B cell (primary cell): ENCODE measurements at places on chromosomes 1 and 21.

- no peaks in the 10 kb centered on the region for H3K27me3 ChIP-seq
- no peak overlapping the region for H3K27ac ChIP-seq
- DNase-seq: no peak
- no peaks in the 10 kb centered on the region for H3K4me1 ChIP-seq
- H3K4me3 ChIP-seq: no peak overlapping the region
These were observed 9.2 kb upstream of the HHIPL2 start for GRCh38 chr1:222557148-222557547.

DNA sequence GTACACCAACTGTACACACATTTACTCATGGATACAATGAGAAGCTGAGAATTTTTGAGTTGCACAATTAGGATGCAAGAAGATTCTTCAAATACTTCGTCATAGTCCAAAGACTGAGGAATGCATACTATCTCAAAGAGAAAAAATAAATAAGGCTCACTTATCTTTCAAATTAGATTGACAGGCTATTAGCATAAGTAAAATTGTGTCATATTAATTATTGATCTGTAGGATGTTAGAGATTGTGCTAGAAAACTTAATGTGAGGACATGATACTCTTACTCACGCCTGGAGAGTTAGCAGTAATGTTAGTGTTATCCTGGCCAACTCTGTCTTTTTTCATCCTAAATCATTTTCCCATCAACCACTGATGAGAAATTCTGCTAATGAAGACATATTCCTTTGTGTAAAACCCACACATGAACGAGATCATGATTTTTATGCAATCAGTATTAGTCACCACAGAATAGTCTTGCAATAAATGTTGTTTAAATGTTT is 659.0 kb downstream of the LTN1 start:
- no peak overlapping the region for H3K27ac ChIP-seq
- no peak for DNase-seq
- no peaks in the 10 kb centered on the region for H3K36me3 ChIP-seq
- H3K4me3 ChIP-seq: no peak overlapping the region

DNA sequence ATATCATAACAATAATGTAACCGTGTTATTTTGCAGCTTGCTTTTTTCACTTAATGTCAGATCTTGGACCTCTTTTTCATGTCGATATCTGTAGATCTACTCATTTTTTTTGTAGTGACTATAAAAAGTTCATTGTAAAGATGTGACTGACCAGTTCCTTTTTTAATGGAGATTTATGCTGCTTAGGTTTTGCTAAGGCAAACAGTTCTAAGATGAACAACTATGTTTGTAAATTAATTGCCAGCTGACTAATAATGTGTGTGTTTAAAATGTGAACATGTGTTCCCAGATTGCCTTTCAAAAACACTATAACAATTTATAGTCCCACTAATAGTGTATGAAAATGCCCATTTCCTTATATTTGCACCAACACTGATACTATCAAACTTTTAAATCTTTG is 18.1 kb upstream of the EPS8L3 start:
- H3K36me3 ChIP-seq: no peaks in the 10 kb centered on the region
- no peak overlapping the region for H3K27ac ChIP-seq
- H3K4me3 ChIP-seq: no peak overlapping the region

DNA sequence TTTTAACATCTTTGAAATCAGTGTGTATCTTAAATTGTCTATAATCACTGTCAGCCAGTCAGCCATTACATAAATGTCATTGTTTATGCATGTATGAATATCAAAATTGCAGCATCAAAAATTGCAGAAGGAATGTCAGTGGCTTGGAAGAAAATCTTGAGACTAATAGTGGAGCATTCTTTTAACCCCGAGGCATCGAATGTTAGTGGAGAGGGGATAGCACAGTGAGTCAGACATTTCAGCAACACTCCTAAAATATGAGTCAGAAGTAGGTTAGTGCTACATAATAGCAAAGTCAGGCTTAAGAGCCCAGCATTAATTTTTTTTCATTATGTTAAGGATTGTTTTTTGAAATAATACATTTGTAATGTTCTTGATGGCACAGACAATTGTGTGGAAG is 45.5 kb downstream of the SNRPE start:
- DNase-seq: no peak
- no peaks in the 10 kb centered on the region for H3K36me3 ChIP-seq
- no peak overlapping the region for H3K4me3 ChIP-seq
- no peak overlapping the region for H3K27ac ChIP-seq
- no peaks in the 10 kb centered on the region for H3K4me1 ChIP-seq

- no peak for DNase-seq
- H3K27me3 ChIP-seq: no peaks in the 10 kb centered on the region
- no peaks in the 10 kb centered on the region for H3K36me3 ChIP-seq
- H3K27ac ChIP-seq: no peak overlapping the region
These were observed 31.9 kb upstream of the FHAD1 start for GRCh38 chr1:15215116-15215515.

DNA sequence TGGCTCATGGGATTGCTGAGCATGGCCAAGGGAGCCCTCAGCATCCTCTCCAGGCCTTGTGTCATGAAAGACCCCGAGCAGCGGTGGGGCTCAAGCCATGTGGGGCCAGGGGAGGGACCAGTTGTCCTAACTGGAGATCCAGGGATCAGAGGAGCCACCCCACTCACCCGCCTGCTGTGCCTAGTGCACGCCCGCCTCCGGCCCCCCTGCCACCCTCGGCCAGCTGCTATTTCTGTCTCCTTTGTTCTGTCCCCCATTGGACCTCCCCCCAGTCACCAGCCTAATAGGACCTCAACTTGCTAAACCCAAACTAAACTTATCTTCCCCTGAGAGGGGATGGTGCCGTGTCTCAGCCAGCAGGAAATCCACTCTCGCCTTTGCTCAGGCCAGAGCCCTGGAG is 44.4 kb downstream of the TP73 start:
- no peak overlapping the region for H3K4me3 ChIP-seq
- DNase-seq: no peak
- H3K4me1 ChIP-seq: no peaks in the 10 kb centered on the region
- H3K36me3 ChIP-seq: no peaks in the 10 kb centered on the region

DNA sequence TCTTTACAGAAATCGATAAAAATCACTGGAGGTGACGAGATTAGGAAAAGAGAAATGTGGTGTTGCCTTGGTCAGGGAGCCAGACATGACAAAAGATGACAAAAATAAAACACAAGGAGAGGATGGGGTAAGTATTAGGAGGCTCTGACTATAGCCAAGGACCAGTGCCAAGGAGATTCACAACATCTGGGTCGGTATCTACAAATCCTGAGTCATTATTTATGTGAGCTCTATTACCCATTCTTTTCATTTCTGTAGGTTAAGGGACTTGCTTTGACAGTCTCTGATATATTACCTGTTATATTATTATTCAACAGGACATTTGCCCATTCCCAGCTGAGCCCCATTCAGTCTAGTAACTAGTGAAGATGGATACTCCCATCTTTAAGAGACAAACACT is 120.8 kb downstream of the TYW3 start:
- H3K4me3 ChIP-seq: no peak overlapping the region
- no peak overlapping the region for H3K27ac ChIP-seq
- DNase-seq: no peak
- H3K4me1 ChIP-seq: no peaks in the 10 kb centered on the region
- no peaks in the 10 kb centered on the region for H3K36me3 ChIP-seq
- H3K27me3 ChIP-seq: no peaks in the 10 kb centered on the region

DNA sequence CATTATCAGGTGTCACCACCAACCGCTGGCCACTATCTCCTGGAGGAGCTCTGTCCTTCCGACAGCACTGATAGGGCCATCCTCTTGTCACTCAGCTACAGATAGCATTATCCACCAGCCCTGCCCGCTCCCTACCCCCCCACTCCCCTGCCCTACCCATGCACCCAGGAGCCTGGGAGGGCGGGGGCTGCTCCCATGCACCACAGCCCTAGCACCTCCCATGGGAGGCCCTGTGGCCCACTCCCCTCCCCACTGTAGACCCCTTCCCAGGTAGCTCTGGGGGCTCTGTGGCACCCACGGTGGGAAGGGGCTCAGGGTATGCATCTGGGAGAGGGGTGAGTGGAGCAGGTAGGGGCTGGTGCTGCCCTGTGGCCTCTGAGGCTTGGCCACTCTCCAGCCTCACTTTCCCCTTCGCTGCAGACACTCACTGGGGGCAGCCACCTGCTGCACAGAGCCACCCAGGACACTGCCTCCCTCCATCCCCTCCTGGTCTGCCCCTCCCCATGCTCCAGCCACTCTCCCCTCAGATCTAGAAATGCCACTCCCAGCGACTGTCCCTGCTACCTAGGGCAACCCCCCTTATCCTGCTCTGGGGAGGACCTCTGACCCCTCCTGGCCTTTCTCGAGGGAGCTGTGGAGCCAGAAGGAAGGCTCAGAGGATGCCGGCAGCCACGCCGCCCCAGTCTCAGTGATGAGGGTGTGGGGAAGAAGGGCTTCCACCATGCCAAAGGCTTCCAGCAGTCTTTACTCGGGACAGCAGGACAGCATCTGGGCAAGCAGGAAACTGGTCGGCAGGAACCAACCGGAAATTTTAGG is 58.5 kb downstream of the WNT9A start:
- H3K27ac ChIP-seq: no peak overlapping the region
- peaks cover 29% of the 10 kb centered on the region for H3K4me1 ChIP-seq
- no peaks in the 10 kb centered on the region for H3K36me3 ChIP-seq
- H3K27me3 ChIP-seq: no peaks in the 10 kb centered on the region

- no peak for DNase-seq
- no peaks in the 10 kb centered on the region for H3K36me3 ChIP-seq
- no peaks in the 10 kb centered on the region for H3K27me3 ChIP-seq
- H3K27ac ChIP-seq: no peak within 1 kb of the TSS
- H3K4me3 ChIP-seq: no peak within 1 kb of the TSS
These were observed at the start of gene FAM151A for GRCh38 chr1:54623216-54624007. Gene FAM151A (minus strand): TSS chr1:54623525. CDS start chr1:54623395, 130 bp downstream.

DNA sequence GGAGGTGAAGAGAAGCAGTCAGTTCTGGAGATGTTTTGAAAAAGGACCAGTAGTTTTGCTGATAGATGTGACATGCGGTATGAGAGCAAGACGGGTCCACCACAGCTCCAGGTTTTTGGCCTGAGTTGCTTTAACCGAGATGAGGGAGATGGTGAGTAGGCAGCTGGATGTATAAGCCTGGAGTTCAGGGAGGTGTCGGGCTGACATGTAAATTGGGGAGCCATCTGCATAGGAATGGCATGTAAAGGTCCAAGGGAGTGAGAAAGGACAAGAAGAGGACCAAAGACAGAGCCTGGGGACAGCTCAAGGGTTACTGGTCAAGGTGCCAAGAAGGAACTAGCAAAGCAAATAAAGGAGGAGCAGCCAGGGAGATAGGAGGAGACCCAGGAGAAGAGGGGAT is 503.7 kb downstream of the MATN1 start:
- no peaks in the 10 kb centered on the region for H3K4me1 ChIP-seq
- no peak overlapping the region for H3K4me3 ChIP-seq
- DNase-seq: no peak
- no peak overlapping the region for H3K27ac ChIP-seq
- no peaks in the 10 kb centered on the region for H3K36me3 ChIP-seq

DNA sequence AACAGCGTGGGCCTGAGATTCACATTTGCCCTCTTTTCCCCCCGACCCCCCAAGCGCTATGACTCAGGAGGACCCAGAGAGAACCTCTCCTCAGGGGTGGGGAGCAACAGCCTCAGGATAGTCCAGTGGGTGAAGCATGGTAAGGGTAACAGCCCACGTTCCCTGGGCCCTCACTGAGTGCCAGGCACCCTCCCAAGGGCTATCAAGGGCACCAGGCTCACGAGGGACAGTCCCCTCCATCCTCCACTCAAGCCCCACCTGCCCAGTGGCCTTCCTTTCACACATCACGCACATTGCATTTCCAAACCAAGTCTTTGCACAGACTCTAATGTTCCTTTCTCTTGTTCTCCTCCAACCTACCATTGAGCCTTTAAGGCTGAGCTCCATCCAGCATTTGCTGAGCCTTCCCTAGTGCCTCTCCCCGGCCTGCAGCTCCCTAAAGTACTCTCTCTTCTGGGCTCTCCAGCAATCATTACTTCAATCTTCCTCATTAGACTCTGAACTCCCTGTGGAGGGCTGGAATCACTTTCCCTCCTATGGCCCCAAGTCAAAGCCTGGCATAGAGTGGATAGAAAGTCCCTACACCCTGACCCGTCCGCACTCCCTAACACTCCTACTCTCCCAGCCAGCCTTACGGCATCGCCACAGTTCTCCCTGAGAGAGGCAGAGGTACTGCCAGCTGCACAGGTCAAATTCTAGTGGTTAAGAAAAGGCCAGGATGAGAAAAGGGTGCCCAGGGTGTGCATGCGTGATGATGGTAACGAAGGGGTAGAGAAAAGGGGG is 1.0 kb downstream of the AKR7A2 start:
- H3K4me3 ChIP-seq: peak overlapping the region; percentile 91
- no peaks in the 10 kb centered on the region for H3K27me3 ChIP-seq
- peaks cover 20% of the 10 kb centered on the region for H3K36me3 ChIP-seq
- DNase-seq: peak; percentile 41
- no peak overlapping the region for H3K27ac ChIP-seq
- H3K4me1 ChIP-seq: peaks cover 45% of the 10 kb centered on the region

- no peak overlapping the region for H3K4me3 ChIP-seq
- DNase-seq: peak; percentile 14
- H3K4me1 ChIP-seq: peaks cover 8% of the 10 kb centered on the region
- H3K27me3 ChIP-seq: peaks cover 40% of the 10 kb centered on the region
- no peaks in the 10 kb centered on the region for H3K36me3 ChIP-seq
These were observed 1.9 kb downstream of the CSMD2 start for GRCh38 chr1:34162852-34163766.

- H3K27ac ChIP-seq: no peak overlapping the region
- H3K27me3 ChIP-seq: no peaks in the 10 kb centered on the region
- H3K36me3 ChIP-seq: no peaks in the 10 kb centered on the region
- DNase-seq: no peak
- H3K4me3 ChIP-seq: no peak overlapping the region
- H3K4me1 ChIP-seq: peaks cover 53% of the 10 kb centered on the region
These were observed 135.8 kb downstream of the SYF2 start for GRCh38 chr1:25096307-25097150.

DNA sequence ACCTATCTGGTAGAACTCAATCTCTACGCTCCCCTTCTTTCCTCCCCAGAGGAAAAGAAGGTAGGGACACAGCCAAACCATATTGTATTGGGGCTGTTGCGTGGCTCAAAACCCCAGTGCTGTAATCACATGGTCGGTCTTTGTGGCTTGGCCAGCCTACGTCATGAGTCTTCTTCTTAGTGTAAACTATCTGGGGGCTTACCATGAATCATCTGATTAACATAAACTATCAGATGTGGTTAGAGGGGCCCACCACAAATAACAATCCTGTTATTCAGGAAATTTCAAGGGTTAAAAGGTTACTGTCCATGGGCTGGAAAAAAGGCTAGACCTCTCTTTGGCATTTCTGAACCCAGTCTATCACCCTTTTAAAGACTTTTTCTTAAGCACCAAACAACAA is 49.5 kb upstream of the GPR52 start:
- H3K4me3 ChIP-seq: no peak overlapping the region
- no peak for DNase-seq
- H3K4me1 ChIP-seq: no peaks in the 10 kb centered on the region
- peaks cover 31% of the 10 kb centered on the region for H3K36me3 ChIP-seq
- H3K27ac ChIP-seq: no peak overlapping the region
- no peaks in the 10 kb centered on the region for H3K27me3 ChIP-seq
